ENCODE measurements at places on chromosomes 1 and 21.
A peak's percentile ranks its signal among the peaks of the same experiment; 100 is the strongest.

DNA sequence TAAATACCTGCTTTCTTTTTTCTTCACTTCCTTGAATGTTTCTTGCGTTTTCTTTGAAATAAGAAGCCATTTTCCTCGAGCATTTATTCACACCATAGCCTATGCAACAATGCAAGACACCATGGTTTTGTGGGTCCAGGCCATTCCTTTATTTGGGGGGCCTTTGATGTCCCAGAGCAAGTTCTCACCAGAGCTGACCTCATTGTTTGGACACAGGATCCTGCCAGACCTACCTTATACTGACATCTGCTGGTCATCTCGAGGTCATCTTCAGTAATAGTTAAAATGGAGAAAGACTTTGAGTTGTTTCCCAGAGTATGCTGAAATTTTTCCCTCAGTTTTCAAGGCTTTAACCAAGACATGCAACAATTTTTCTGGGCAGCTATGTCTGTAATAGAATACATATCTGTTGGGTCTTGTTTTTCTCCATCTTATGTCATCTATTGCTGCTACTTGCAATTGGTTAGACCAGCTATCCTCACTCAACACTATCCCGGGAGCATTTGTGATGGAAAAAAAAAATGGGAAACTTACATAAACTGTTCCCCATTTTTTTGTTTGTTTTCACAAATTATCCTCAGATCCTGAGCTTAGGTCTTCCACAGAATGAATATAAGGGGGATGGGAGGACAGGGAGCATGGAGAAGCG is 34.0 kb upstream of the BACE2 start:
- DNase-seq, result peak; percentile 27

DNA sequence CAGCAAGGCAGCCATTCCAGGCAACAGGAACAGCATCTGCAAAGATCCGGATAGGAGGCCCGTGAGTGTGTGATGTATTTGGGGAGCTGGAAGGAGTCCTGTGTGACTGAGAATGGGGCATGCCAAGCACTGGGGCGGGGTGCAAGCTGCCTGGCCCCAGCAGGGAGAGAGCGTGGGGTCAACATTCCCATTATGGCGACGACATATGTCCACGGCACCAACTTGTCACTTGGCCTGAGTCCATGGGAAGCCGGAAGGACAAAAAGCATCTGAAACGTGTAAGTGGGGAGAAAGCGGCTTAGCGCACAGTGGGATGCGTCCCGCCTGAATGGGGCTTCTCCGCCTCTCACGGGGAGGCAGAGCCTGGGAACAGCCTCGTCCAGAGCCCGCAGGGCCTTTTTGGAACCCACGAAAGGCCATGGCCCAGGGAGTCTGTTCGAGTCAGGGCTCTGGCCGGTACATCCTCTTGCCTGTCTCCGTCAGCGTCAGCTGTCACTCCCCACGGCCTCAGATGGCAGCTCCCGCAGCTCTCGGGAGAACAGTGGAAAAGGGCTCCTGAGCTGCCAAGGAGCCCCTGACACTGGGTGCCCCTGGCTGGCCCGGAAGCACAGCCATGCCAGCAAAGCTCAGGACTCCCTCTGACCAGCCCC is 12.4 kb downstream of the EPHB2 start:
- no peak for DNase-seq

DNA sequence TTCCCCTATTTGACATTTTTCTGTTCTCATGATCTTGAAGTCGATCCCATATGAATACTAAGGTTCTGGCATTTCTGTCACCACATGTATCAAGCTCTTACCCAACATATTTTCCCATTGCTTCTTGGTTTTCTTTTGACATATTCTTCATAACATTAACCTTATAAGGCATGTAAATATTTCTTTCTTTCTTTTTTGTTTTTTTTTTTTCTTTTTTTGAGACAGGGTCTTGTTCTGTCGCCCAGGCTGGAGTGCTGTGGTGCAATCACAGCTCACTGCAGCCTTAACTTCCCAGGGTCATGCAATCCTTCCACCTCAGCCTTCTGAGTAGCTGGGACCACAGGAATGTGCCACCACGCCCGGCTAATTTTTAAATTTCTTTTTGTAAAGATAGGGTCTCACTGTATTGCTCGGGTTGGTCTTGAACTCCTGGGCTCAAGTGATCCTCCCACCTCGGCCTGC is 33.1 kb upstream of the ERRFI1 start:
- DNase-seq, result no peak

DNA sequence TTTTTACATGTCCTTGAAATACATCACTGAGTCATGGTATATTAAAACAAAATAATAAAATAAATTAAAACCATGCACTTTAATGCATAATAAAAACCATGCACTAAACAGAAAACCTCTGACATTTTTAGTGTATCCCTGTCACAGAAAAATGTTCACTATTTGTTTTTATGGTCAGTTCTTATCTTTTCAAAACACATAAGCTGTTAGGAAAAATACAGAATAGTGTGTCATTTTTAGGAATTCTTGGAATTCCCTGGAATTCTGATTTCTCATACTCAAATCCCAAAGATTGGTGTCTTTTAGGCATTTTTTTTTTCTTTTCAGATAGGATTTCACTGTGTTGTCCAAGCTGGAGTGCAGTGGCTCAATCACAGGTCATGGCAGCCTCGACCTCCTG is 25.1 kb upstream of the TINAGL1 start:
- no peak for DNase-seq

GRCh38 chr1:3992103-3992556 is 92.1 kb upstream of the C1orf174 start:
- DNase-seq, result no peak

DNA sequence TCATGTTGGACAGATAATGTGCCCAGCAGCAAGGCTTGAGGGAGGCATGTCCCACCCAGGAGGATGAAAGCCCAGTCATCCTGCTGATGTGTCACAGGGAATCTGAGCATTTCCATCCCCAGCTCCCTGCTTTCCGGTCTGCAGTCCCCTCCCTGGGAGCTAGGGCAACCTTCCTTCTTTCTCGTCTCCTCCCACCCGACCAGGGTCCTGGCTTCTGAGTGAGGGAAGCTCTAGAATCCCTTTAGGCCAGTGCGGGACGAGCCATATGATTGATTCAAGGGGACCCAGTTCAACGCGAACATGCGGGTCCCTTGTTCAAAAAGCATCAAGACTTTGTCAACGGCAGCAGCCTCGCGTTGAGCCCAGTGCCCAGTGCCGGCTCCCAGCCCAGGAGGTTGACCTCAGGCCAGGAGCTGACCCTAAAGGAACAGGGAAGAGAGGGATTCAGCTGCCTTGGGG is 96.7 kb upstream of the TMPRSS2 start:
- DNase-seq, result no peak

DNA sequence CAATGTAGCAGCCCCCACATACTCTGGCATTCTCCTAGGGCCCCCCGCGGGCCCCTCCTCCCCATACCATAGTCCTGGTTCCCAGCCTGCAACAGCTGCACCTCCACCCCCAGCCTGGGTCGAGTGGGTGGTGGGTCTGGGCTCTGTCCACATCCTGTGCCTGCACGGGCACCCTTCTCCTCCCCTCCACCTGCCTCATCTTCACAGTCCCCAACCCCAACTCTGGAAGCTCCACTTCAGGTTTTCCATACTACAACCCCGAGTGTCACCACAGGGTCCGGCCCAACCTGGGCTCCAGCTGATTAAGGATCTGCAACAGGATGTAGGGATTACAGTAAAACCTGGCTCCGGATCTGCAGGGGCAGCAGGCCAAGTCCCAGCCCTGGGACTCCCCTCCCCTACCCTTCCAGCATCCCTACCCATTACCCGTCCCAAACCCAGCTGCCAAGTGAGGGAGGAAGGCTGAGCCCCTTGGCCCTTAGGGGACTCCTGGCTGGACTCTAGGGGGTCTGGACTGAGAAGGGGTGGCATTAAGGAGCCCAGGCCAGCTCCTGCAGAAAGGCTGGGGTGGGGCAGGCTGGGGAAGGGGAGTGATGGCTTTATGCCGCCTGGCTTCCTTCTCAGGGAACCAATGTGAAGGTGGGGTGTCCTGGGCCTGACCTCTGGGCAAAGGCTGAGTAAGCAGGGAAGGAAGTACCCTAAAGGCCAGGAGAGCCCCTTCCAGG is 116.8 kb downstream of the CASZ1 start:
- DNase-seq, result peak; percentile 49
